ENCODE measurements at places on chromosomes 2 and 18.

DNA sequence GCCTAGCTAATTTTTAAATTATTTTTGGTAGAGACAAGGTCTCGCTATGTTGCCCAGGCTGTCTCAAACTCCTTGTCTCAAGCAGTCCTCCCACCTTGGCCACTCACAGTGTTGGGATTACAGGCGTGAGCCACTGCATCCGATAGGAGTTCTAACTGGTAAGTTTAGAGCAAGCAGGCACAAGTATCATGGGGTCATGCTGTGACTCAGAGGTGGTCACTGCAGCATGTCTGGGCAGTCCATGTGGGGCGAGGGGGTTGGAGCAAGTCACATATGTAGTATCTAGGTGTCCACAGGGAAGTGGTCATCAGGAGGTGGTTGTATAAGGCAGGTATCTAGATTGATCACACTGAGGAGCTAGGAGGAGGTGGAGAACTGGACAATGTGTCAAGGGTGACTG, 22.7 kb upstream of the STARD7 start:
- no peak for DNase-seq

GRCh38 chr2:133968446-133968845, 285.4 kb upstream of the MGAT5 start:
- DNase-seq = no peak

- no peak for DNase-seq
Measured at GRCh38 chr2:64276417-64277095, 132.3 kb upstream of the PELI1 start.

- DNase-seq = no peak
Measured at GRCh38 chr18:54173980-54174630, 50.4 kb downstream of the MBD2 start.

DNA sequence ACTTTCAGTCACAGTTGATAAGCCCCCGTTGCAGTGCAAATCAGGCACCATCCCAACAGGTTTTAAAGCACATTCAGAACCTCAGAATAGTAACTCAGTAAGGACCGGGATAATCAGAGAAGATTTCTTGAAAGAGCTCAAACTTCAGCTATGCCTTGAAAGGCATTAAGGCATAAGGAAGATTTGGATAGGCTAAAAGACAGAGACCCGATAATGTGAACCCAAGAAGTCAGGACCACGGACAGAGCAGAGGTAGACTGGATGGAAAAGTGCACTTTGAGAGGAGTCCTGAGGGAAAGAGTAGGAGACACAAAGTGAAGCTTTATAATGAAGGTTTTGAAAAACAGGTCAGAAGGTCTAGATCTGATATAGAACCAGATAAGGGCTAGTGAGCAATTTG, 36.9 kb upstream of the KLF7 start:
- DNase-seq = no peak

- no peak for DNase-seq
Measured at GRCh38 chr2:191981706-191982105, 134.8 kb upstream of the CAVIN2 start.
